ENCODE measurements at places on chromosomes 12 and 14.

- peak; percentile 40 for ATAC-seq
Observed at GRCh38 chr12:44873898-44874297, 2.2 kb downstream of the NELL2 start.

DNA sequence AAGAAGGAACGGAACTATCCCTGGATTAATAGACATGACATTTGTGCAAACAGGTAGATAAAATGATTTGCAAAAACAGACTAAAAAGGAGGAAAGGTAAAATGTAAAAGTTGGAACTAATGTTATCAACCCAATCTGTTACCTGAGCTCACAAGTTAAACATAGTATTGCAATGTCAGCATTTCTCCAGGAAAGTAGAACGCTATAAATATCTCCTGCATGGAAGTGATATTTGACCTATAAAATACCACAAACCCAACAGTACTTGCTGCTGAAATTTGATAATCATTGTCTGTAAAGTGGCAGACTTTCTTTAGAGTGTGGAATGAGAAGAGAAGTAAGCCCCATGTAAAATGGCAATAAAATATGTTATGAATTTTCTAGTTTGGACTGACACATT, 1435.7 kb downstream of the LRFN5 start:
- no peak for ATAC-seq

GRCh38 chr12:46669720-46670119, 156.1 kb downstream of the SLC38A4 start:
- ATAC-seq, result no peak

DNA sequence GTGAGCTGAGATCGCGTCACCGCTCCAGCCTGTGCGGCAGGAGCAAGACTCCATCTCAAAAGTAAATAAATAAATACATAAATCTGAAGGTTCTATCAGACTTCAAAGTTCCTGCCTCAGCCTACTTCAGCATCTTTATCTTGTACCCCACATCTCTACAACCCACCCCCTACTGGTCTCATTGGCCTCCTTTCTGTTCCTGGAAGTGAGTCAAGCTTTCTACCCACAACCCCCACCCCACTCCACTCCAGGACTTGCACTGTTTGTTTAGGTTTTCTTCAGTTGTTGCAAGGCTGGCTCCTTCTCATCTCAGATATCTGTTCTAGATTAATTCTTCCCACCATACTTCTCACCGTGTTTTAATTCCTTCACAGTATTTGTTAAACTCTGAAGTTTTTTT, 714 bp upstream of the PSMC6 start:
- no peak for ATAC-seq

GRCh38 chr12:62720661-62721330, 214.2 kb downstream of the PPM1H start:
- ATAC-seq, result no peak

DNA sequence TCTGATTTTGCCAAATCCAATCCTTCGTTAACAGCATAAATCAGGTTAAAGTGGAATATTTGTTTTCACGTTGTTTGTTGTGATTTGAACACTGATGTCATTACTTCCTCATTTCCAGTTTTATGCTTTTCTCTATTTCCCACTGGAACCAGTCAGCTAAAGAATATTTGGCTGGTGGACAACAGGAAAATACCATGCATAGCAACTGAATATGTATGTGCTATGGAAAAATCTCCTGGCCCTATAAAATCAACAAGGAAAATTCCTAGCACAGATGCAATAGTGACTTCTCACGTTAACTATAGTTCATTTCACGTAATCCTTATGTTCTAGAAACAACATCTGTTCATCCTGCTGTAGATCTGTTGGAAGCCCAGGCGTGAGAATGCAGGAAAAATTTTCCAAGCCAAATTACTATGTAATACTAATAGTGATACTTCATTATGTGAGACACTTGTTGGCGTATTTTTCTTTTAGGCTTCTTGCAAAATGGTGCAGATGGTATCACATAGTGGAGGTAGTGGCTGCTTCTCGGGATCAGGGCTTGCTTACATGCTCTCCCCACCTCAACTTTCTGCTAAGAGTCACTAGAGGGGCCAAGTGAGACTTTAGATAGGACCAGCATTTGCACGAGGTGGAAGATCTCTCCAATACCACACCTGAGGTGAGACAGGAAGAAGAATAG, 86.3 kb upstream of the USP44 start:
- no peak for ATAC-seq

GRCh38 chr14:31926652-31927347, 150.3 kb upstream of the ARHGAP5 start:
- no peak for ATAC-seq

DNA sequence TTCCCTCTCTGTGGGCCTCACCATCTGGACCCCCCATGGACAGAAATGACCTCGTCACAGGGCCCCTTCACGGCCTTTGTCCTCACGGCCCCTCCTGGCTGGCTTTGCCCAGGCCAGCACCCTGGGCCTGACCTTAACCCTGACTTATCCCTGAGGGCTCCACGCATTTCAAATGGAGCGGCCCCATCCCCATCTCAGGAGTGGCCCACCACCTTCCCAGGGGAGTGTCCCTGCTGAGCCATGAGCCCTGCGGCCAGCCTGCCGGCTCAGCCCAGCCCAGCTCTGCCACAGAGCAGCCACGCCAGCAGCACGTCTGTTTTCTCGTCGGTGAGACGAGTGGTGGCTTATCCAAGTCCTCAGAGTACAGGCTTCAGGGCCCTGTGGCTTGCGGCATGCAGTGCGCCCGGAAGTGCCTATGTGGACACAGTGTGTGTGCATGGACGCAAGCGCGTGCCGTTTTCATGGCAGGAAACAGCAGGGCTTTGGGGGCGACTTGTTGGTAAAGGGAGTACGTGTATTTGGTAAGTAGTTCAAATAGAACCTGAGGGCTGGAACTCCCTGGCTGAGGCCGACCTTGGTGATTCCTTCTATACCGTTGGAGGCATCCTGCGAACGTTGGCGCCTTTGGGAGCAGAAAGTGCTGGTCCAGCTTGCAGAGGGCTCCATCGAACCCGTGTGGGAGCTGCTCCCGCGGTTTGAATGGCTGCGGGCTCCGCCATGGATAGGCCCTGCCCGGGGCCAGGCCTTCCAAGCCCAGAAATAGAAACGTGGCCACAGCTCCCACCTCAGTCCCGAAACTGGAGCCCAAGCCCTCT, 52.1 kb downstream of the LRCOL1 start:
- ATAC-seq, result no peak

DNA sequence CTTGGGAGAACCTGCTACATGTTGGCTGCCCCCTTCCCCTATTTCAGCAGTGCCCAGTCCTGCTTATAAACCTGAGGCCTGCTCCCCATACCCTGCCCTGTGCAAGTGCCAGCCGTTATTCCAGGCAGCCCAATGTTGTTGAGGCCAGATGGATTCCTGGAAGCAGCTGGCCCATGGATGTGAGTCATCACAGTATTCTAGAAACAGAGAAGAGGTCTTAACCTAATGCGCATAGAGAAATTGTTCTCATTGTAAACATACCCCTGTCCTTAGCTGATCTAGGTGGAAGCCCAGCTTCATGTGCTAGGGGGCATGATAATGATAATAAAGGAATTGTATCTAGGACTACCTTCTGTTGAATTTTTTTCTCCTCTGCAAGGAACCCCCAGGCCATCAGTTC, 69.7 kb downstream of the TSPAN11 start:
- ATAC-seq, result no peak

GRCh38 chr14:55388160-55388559, 23.5 kb downstream of the ATG14 start:
- no peak for ATAC-seq

Data from esophagus mucosa (tissue), 1 donor.